Stimulated activated CD8-positive, alpha-beta memory T cell treated with anti-CD3 and anti-CD28 coated beads, Interleukin-4, amount 100 ng/mL, for 1 hour (primary cell): ENCODE measurements at places on chromosomes 7 and 10.

DNA sequence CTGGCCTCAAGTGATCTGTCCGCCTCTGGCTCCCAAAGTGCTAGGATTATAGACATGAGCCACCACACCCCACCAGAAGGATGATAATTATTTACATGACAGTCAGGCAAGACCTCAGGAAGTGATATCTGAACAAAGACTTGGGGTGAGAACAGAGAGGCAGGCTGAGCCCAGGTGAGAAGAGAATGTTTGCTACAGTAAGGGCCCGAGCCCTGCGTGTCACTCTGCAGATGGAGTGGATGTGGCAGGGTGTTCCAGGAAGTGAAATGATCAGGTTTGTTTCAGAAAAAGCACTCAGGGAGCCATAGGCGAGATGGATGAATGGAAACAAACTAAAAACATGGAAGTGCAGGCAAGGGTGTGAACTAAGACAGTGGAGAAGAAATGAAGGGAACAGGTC, 22.2 kb downstream of the SFMBT2 start:
- no peak for DNase-seq

- DNase-seq, result no peak
These were observed 127.5 kb downstream of the CRPPA start for GRCh38 chr7:16293669-16294425.

DNA sequence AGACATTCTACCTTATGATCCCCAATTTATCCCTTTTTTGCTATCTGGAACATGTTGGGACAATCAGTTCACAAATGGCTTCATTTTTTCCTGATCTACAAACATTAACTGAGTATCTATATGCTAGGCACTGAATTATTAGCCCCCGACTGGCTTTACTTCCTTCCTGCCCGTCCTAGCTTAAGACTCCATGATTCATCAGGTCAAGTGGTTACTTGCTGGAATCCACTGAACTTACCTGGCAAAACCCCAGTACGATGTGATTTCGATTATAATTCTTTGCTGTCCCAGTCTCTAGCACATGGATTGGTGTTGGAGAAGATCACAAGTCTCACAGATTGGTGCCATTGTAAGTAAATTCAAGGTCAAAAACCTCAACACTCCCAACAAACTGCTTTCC, 77.1 kb downstream of the ORC5 start:
- no peak for DNase-seq

DNA sequence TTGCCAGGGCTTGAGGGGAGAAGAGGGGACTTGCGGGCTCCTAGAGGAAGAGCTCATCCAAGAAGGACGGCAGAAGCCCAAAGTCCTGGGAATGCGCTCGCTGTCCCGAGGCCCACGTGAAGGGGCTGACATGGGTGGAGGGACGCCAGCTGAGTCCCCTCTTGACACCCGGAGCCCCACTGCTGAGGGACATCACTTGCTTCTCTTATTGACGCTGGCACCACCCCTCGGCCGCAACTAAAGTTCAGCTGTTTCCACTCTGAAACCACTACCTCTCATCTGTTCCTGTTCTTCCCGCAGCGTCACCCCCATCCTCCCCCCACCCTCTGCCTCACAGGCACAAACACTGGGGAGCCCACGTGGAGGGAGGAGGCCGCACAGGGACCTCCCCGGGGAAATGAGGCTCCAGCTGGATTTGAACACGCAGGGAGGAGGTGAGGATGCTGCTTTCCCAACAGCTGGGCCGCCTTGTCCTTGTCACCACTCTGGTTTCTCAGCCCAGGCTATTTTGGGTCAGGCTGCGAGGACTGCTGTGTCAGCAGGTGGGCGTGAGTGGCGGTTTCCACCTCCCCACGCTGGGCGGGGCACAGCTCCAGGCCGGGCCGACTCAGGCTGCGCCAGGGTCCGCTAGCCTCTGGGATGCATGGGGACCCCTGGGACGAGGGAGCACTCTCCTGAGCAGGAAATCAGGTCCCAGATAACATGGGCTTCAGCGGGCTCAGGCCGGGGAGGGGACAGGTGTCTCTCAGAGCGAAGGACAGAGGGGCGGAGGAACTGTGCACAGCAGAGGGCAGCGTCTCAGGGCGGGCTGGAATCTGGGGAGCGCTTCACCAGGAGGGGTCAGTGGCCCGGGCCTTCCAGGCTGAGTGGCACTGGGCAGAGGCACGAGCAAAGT, 156.3 kb downstream of the ZNF248 start:
- no peak for DNase-seq

GRCh38 chr10:7605565-7606295, 61.0 kb downstream of the ITIH5 start:
- no peak for DNase-seq

DNA sequence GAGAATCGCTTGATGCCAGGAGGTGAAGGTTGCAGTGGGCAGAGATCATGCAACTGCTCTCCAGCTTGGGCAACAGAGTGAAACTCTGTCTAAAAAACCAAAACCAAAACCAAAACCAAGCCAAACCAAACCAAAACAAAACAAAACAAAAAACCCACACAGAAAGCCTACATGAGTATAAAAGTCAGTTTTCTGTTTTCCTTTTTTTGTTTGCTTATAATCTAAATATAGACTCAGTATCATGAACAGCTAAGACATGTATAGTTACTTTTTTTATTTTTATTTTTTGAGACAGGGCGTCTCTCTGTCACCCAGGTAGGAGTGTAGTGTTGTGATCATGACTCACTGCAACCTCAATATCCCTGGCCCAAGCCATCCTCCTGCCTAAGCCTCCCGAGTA, 16.8 kb upstream of the MTPN start:
- DNase-seq, result no peak

GRCh38 chr7:134316539-134317344, at the start of gene SLC35B4:
SLC35B4 (minus strand) TSS chr7:134316930; CDS start chr7:134316751, 179 bp downstream.
- peak; percentile 79 for DNase-seq

DNA sequence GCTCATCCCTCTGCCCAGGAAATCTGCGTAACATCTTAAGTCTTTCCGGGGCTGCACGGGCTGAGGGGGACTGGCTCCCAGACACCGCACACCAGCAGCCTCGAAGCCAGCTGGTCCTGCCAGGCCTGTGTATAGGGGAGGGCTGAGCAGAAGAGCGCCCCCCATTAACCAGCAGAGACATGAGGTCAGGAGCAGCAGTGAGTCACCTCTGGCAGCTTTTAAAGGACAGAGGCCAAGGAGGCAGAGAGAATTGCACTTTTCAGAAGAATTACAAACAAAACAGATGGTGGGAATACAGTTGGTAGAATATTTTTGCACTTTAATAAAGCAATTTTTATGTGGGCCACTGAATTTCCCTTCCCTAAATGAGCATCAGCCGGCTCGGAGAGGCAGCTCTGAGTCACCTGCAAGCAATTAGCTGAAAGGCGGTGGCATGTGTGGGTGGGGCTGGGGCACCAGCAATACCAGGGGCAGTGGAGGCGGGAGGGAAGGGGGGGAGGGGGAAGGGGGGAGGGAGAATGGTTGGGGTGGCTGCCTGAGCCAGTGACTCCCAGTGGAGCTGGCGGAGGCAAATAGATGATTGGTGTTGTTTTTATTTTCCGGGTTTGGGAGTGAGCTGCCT, 39.1 kb downstream of the GOLGA7B start:
- no peak for DNase-seq

- DNase-seq, result no peak
These were observed 79.4 kb downstream of the HYCC1 start for GRCh38 chr7:22934473-22935065.

DNA sequence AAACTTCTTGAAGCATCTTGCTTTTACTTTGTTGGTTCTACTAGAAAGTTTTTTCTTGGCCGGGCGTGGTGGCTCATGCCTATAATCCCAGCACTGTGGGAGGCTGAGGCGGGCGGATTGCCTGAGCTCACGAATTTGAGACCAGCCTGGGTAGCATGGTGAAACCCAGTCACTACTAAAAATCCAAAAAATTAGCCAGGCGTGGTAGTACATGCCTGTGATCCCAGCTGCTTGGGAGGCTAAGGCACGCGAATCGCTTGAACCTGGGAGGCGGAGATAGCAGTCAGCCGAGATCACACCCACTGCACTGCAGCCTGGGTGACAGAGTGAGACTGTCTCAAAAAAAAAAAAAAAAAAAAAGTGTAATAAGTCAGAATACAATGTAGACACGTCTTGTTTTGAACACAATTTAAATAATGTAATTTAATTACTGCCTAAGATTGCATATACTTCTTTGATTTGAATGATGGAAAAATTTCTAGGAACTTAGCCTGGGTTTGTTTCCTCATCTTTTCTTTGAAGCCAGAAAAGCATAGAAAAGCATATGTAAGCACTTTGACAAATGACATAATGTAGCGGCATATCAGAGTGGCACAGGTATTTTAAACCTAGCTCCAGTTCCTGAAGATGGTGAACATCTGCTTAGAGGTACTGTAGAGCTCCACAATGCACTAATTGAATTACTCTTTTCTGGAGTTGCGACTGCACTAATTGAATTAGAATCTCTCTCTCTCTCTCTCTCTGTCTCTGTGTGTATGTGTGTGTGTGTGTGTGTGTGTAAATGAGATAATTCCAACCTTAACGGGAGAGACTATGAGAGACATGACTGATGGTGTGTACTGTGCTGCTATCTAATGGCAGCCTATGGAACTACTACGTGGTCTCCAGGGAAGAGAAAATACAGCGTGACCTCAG, 87.8 kb downstream of the BTRC start:
- DNase-seq, result no peak

DNA sequence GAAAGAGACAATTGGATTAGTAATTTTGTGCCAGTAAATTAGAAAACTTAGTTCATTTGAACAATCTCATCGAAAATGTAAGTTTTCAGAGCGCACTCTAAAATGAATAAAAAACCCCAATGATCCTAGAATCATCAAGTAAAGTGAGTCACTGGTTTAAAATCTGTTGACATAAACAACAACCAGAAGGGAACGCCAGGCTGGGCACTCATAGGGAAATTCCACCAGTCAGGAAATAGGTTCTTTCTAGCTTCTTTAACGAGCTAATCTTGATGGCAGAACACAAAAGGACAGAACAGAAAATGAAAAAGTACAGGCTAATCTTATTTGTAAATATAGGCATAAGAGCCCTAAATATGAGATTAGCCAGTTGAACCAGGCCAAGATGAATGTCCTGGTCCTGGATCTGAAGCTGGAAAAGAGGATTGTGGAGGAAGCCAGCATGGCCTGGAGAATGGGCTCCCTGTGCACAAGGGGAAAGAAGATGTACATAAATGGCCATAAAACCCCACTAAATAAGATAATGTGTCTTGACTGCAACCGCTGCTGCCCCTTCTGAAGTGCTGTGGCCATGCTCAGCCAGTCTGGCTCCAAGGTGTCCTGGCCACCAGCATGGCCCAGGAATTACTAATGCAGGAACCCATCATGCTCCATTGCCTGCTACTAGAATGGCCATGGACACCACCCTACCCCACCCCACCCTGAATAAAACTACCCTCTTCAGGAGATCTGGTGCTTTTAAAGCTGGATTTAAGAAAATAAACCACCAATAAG, 114.0 kb downstream of the WDFY4 start:
- DNase-seq, result no peak

GRCh38 chr10:129107525-129107924, 359.5 kb upstream of the MGMT start:
- DNase-seq, result no peak

GRCh38 chr7:148729984-148730733, 31.5 kb downstream of the CUL1 start:
- no peak for DNase-seq

- DNase-seq, result no peak
These were observed 108.0 kb downstream of the DNAJB6 start for GRCh38 chr7:157444843-157445135.

GRCh38 chr7:101538596-101539459, 90.3 kb downstream of the MYL10 start:
- DNase-seq, result peak; percentile 35

DNA sequence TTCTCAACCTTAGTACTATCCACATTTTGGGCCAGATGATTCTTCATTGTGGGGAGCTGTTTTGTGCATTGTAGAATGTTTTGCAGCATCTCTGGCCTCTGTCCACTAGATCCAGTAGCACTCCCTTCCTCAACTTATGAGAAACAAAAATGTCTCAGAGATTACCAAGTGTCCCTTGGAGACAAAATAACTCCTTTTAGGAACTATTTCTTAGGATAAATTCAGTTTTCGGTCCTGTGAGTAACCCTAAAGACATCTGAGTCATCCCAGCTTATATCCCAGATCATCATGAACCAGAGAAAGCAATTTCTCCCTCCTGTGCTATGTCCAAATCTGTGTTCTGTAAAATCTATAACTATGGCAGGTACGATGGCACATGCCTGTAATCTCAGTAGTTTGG, 266.6 kb upstream of the PHYHIPL start:
- DNase-seq, result no peak

GRCh38 chr10:113754125-113754524, 2.6 kb downstream of the PLEKHS1 start:
- DNase-seq, result no peak

- no peak for DNase-seq
These were observed 549.0 kb upstream of the VSTM2A start for GRCh38 chr7:53993224-53993623.

DNA sequence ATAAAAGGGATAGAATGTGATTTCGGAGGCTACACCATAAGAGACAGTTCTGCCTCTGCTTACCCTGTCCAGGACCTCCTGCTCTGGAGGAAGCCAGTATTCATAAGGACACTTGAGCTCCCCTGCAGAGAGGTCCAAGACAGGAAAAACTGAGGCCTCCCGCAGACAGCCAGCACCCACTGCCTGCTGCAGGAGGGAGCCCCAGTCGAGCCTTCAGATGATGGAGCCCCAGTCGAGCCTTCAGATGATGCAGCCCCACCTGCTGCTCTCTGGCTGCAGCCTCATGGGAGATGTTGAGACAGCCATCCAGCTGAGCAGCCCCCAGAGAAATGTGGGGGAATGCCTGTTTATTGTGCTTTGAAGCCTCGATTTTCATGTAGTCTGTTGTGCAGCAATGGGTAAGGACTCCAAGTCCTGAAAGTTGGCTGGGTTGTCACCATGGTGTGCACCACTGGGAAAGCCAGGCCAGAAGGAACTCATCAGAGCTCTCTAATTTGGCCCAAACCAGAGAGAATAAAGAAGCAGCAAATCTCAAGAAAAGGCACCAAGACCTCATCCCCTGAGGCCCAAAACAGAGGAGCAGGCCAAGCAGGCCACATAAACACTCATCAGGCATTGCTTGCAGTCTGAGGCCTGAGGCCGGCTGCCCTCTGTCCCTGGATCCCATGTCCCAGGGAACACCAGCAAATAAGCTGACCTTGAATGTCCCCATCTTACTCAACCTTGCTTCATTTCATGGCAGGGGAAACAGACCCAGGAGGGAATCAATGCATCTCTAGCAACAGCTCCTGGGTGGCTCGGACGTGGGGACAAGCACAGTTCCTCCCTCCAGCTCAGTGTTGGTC, 30.9 kb downstream of the CALML5 start:
- DNase-seq, result no peak

DNA sequence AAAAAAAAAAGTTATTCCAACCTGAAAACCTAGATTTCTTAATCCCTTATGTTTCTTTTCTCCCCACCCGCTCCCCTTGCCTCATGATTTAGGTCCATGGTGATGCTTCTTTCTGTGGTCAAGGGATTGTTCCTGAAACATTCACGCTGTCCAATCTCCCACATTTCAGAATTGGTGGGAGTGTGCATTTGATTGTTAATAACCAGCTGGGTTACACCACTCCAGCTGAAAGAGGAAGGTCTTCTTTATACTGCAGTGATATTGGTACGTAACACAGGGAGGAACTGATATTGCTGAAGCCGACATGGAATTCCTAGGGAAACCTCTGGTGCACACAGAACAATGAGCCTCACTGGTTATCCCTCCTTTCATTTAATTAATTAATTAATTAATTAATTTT, 22.7 kb downstream of the DHTKD1 start:
- no peak for DNase-seq

- no peak for DNase-seq
These were observed 122.4 kb upstream of the PPP2R2D start for GRCh38 chr10:131778385-131778784.
